ENCODE measurements at places on chromosomes 3 and 15. TPM values are rescaled to one million over a fixed set of nuclear protein-coding genes. Genes with fewer than 3 reads are reported as not detected.

MST1R gene
- 0.26 TPM for total RNA-seq

GRCh38 chr15:87518957-87519356, 737.6 kb downstream of the NTRK3 start:
- no peak for DNase-seq

DNA sequence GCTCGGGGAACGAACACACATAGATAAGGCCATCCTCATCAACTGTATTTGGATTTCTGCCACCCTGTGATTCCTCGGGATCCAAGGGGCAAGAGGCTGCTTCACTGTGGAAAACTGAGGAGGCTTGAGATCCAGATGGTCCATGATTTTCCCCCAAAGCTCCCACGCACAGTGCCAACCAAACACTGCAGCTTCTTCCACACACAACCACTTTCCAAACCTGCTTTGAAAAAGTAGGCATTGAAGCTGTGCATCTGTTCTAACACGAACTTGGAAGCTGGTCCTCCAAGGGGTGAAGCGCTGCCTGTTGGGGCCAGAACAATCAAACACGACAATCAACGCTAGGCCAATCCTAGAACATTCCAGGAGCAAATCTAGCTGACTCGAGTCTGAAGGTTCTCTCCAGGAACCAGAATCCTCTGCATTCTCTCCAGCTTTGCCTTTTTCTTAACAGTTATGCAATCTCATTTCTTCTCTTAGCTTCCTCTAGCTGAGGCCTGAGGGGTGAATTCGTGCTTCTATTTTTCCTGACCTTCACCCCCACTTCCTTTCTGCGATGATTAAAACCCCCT, 104.4 kb downstream of the LRRK1 start:
- DNase-seq: no peak

CYP8B1 gene
- total RNA-seq: not detected

GRCh38 chr15:78810362-78811123, 721 bp downstream of the ADAMTS7 start:
- peak; percentile 55 for DNase-seq

CLSTN2 gene
- 0.13 TPM for total RNA-seq

GRCh38 chr3:141444586-141445285, 42.1 kb upstream of the RASA2 start:
- no peak for DNase-seq

DNA sequence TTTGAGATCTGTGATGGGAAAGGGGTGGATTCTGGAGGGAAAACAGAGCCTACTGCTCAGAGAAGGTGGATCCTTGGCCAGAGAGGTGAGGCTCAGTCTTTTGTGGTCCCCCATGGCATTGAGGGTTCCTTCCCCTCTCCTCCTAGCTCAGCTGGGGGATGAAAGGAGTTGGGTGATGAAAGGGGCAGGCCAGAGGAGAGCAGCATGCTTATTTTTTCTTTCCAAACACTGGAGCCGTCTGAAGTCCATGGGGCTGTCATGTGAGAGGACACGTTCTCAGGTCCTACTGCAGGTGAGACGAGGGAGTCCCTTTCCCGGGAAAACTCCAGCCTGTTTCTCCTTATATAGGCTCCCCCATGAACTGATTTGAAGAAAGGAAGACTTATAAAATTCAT, 71.4 kb downstream of the SCN5A start:
- DNase-seq: no peak

DNA sequence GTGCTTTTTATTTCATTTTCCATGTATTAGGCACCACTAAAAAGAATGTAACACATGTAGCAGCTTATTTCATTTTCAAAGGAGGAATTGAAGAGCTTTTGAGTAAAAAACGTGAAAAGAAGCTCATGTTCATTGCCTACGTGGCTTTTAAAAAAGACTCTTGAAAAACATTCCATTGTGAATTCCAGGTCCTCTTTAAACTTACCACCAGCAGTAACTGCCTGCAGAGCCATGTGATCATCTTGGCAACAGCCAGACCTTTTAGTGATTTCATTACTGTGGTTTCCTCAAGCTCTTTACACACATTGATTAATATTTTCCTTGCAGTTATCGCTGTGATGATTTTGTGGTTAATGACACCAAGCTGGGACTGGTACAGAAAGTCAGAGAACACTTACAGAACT, 43.8 kb upstream of the FBXL22 start:
- peak; percentile 91 for DNase-seq

DNA sequence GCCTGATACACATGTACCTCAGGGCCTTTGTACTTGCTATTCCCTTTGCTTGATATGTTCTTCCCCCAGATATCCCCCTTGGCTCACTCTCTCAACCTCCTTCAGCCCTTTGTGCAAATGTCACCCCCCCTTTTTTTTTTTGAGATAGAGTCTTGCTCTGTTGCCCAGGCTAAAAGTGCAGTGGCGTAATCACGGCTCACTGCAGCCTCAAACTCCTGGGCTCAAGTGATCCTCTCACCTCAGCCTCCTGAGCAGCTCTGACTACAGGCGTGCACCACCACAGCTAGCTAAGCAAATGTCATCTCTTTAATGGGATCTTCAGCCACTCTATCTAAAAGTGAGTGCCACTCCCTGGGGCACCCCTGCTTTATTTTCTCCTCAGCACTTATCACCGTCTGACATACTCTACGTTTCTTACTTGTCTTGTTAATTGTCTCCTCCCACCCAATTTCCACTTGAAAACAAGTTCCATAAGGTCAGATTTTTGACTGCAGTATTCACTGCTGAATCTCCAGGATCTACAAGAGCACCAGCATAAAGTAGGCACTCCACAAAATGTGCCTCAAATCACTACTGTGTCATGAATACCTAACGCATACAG, 14.6 kb downstream of the IP6K2 start:
- DNase-seq: no peak

DNA sequence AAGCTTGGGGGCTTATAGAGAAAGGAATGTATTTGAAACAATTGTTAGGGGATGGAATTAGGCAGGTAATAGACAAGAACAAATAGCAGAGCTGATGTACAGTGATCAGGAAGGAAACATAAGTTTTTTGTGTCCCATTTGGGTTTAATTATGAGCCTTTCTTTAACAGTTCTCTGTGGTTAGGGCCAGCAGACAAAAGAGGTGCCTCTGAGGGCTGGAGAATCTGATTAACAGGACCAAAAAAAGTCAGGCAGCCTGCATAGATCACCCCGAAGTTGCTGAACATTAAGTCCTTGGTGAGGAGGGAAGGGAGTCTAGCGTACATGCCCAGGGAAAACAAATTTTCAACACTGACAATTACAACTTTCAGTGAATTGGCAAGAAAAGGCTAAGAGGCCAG, 88.6 kb upstream of the SPRED1 start:
- no peak for DNase-seq

DNA sequence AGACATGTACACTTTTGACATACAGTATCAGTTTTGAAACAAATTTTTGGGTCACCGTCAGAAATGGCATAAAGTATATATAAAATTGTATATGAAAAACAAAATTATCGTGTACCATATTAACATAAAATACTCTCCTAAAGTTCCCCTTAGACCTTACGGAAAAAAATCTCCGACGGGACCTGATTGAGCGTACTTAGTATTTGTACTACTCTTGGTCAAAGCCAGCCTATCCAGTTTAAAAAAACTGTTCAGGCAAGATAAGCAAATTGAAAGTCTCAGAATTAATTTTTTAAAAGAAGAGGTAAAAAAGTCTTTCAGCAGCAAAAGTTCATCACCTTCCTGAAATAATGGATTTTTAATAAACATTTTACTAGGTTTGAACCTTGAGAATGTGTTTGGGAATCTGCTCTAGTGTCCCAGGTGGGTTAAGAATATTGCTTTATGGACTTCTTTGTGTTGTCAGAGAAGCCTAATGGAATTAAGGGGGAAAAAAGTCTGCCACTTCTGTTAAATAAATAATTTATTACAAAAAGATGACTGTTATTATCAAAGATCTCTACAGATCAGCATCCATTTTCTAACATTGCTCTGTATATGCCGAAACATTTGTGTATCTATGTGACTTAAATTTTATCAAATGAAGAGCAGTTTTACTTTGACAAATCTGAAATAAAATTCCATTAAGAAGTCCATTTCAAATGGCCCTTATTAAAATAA, 48.6 kb downstream of the ZBTB20 start:
- no peak for DNase-seq

DNA sequence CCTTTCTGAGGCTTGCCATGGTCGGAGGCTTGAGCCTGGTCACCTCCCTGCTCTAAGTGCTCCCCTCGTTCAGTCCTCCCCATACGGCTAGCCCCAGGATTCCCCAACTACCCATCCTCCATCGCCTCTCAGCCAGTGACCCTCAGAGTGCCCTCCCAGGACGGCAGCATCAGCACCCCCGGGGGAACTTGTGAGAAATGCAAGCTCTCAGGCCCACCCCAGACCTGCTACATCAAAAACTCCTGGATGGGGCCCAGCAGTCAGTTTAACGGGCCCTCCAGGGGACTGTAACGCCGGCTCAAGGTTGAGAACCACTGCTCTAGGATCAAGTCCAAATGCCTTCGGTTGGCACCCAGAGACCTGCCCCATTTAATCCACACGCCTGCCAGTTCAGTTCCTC, 6.9 kb downstream of the ADAMTS17 start:
- no peak for DNase-seq

DNA sequence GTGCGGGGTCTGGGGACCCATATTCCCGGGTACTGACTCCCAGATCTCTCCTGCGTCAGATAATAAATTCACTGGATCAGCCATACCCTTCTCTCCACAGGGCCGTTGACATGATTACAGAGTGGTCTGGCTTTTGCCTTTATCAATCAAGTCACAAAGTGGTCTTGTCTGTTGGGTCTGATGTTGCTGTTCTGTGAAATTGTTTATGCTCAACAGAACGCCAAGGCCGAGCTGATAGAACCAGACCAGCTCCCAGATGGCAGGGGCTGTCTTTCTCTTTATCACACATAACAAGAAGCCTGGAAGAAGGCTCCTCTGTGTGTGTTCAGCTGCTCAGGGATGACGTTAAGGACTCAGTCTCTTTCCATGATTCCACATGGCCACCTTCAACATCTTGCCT, 751 bp upstream of the DCLK3 start:
- no peak for DNase-seq

AHSG gene
- not detected for total RNA-seq

TMOD2 gene
- 5.8 TPM for total RNA-seq

CMTM7 gene
- total RNA-seq: 12.4 TPM

CLDN11 gene
- not detected for total RNA-seq

SEMA3G gene
- not detected for total RNA-seq

GRCh38 chr15:31285772-31286261, 40.8 kb upstream of the KLF13 start:
- DNase-seq: no peak

THBS1 gene
- 2,731 TPM for total RNA-seq

GRCh38 chr3:100615684-100616083, 6.3 kb downstream of the ADGRG7 start:
- DNase-seq: no peak

ACTR8 gene
- total RNA-seq: 38.5 TPM

GRCh38 chr3:87413814-87414213, 137.4 kb upstream of the POU1F1 start:
- no peak for DNase-seq

GPX1 gene
- 377 TPM for total RNA-seq

- DNase-seq: no peak
Measured at GRCh38 chr3:171850960-171851659, 8.0 kb downstream of the TMEM212 start.

- no peak for DNase-seq
Measured at GRCh38 chr15:69881766-69882165, 216.0 kb downstream of the TLE3 start.

GRCh38 chr3:141074529-141074928, 23.4 kb downstream of the SPSB4 start:
- no peak for DNase-seq

DNA sequence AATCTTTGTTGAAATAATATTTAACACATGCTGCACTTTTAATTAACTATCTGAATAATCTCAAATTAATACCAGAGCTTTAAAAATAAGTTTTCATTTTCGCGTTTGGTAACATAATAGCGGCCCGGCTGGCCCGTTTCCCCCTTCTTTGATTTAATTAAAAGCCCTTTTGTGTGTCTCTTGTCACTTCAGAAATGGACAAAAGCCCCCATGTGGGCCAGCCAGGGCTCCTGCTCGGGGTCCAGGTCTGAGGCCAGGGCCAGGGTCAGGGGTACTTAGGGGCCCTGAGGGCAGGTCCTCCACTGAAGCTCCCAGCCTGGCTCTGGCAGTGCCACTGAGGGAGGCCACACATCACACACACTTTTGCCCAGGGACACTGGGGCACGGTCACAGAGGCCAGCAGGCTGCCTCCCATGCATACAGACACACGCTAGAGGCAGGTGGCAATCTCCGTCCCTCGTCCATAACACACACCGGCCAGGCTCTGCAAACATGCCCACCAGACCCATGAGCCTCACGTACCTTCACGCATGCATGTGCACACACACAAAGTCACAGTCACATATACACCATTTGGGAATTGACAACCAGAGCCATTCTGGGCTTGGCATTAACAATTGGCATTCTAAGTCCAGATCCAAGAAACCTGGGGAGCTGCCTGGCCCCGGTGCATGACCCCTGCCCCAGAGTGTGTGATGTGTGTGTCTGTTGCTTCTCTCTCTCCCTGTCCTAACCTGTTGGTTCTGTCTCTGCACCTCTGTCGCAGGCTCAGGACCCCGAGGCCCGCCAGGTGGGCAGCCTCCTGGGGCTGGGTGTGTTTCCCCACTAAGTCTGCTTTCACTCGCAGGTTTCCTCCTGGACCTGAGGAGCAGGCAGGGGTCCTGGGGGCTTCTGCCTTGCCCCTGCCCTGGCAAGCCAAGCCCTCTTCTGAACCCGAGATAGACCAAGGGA, 38.5 kb downstream of the DNAJB8 start:
- no peak for DNase-seq

VPS39 gene
- 31.1 TPM for total RNA-seq

CHRNB4 gene
- total RNA-seq: not detected

DNA sequence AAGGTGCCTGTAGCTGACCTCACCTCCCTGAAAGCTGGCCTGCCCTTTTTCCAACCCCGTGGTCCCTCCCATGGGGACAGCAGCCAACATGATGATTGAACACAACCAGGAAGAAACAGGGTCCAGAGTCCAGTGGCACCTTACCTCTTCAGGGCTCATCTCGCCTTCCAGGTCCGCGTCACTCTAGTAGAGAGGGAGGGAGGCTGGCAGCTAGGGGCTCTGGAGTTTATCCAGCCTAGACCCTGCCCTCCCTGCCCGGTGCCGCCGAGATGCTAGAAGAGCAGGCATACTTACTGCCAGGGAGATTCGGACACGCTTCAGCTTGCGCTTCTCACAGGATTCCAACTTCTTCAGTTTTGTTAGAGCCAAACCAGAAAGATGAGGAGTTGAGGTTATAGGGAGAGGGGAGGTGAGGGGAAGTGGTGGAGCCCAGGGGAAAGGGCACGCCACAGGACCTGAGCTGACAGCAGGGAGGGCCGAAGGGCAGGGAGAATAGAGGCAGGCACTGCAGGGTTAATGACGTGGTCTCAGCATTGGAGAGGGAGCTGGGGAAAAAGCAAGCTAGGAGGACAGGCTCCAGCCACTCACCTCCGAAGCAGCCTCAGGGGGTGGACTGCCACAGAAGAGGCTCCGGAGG, 9.1 kb downstream of the CLCN2 start:
- DNase-seq: no peak

DNA sequence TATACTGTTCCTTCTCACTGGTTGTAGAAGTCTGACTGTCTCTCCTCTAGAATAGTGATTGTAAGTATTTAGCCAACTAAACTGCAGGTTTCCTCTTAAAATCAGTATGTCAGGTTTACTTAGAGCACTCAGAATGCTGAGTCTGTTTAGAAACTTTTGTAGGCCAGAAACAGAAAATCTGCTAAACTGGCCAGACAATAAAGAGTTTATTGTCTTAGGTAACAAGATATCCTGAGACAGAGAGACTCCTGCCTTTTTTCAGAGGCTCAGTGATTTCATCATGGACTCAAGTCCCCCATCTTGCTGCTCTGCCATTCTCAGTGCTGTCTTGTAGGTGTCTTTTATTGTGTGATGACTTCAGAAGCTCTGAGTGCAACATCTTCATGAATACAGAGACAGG, 279.0 kb downstream of the MFSD1 start:
- DNase-seq: peak; percentile 19

All from LHCN-M2 (cell line).